ENCODE measurements at places on chromosomes 12 and 14.

DNA sequence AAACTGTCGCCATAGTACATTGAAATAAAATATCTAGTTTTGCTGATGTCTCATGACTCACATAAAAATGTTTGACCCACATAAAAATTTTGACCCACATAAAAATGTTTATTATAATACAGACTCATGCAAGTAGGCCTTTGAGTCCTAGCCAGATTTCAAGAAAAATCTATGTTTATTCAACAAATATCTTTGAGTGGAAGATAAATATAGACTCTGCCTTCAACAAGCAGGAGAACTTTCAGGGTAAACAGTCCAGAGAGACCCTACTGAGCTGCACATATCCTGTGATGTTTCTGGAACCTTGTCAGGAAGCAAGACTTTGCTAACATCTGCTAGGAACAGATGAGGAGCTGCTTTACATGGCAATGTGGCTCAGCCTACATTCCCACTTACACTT, 283.1 kb downstream of the MDGA2 start:
- DNase-seq, result no peak

GRCh38 chr12:19588951-19589350, 149.7 kb downstream of the AEBP2 start:
- DNase-seq, result no peak

DNA sequence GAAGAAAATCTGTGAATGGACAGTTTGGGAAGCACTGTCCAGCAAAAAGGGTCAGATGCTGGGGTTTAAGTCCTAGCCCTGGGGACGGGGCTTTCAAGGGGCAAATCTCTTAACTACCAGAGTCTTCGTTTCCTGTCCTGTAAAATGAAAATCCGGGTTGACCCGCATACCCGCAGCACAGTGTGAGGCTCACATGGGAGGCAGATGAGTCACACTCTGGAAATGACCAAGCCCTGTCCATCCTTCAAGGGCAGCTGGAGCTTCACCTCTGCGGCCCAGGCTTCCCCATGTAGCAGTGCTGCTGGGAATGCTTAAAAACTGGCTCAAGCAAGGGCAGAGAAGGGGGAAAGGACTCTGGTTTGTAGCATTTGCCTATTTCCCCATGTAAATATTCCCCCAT, 19.0 kb downstream of the FAM181A start:
- DNase-seq, result no peak

- DNase-seq, result no peak
Observed at GRCh38 chr14:71804992-71805391, 127.2 kb upstream of the RGS6 start.

DNA sequence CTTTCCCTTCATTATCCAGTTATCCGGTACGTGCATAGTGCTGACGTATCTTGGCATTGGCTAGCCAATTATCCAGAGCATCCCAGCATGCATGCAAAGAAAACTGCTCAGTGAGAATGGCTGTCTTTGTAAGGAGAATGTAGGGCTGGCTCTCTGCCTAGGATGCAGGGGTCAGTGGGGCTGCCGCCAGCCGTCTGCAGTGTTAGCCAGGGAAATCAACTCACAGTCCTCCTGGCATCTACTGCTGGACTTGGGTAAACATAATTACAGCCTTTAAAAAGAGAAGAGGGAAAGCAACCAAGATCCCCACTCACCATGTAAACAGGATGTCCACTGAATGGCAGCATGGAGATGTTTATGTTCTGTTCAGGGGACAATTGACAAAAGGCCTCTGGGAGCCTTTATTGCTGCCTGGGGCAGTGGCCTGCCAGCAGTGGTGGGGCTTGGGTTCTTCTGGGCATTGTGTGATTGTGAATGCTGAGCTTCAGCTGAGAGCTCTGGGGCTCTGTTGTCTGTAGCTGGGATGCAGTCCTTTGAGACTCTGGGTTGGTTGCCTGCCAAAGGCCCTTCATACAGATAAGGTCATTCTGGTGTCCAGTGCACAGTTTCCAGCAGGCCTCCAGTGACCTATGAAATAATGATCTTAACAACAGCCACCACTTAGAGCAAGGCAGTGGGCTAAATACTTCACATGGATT, 121.8 kb downstream of the TBC1D30 start:
- no peak for DNase-seq

- no peak for DNase-seq
Observed at GRCh38 chr12:28966046-28966780, 182.9 kb upstream of the FAR2 start.

DNA sequence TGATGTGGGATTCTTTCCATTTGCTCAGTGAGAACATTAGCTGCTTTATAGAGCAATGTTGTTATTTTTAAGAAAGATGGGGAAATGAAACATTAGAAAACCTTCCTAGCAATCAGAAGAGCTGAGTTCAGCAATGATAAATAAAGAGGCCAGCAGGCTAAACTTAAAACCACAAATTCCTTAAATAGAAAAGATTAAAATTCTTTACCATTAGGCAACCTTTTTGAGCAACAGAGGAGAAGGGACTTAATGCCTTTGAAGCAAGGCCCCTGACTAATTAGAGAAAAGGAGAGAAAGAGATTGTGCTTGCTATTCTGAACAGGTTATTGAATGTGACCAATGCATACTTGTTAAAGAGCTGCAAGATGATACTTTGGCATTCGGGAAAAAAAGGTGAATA, 160.8 kb upstream of the LMO3 start:
- DNase-seq, result no peak

DNA sequence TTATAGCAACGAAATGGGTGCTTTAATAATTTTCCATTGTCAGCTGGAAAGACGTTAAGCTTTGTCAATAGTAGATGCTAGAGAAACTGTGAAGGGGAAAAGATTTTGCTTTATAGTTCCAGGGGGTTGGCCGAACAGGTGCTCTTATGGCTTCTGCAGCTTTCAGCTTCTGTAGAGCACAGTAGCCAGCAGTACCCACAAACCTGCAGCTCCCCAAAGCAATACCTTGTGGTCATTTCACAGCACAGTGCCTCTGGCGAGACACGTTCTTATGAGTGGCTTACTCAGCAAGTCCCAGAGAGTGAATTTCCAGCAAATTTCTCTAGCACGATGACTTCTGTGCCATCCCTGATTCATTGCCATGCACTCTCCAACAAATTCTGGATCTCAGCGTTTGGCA, 416.3 kb upstream of the ATP2B1 start:
- no peak for DNase-seq

DNA sequence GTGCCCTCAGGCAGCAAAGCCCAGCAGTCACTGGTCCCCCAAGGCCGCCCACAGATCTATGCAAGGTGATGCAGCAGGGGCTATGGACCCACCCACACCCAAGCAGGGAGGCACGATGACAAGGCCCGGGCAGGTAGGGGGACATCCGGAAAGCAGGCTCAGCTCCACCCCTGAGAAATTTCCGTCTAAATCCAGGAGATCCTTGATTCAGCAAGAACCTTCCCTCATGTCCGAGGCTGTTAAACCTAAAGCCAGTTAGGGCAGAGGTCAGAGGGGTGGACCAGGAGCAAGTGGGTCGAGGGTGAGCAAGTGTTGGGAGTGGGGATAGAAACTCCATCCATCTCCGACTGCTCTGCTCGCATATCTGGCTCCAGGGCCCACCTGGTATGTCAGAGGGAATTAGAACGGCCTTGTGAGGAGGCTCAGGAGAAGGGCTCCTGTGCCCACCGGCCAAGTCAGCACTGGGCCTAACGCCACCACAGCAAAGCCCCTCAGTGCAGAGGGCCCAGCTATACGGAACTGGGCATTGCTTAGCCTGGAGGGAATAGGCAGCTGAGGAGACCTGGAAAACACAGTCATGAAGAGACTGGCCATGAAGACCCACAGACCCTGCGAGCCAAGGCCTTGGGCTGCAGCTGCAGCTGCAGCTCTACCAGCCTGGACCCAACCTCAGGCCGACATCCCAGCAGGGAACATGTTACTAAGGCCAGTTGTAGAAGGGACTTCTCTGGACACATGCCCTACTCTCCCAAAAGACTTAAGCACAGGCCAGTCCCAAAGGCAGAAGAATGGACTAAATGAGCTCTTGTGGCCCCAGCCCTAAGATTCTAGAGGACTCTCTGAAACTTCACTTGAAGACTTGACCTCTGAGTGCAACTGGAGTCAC, 34.3 kb downstream of the DAD1 start:
- DNase-seq, result no peak

DNA sequence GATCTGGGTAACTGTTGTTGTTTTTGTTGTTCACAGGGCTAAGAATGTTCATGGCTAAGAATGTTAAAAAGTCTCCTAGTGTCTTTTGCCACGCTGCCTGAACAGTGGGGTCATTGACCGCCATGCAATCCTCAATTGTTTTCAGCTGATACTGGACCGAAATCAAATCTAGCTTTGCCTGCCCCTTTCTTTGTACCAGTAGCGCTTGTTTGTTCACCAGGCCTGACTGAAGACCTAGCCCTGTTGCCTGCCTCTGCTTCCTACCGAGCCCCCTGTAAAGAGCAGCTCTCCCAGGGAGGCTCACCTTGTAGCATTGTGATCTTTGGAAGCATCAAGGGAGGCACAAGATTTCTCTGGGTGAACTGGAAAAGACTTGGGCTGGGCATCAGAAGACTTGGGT, 6.7 kb downstream of the PSEN1 start:
- no peak for DNase-seq

DNA sequence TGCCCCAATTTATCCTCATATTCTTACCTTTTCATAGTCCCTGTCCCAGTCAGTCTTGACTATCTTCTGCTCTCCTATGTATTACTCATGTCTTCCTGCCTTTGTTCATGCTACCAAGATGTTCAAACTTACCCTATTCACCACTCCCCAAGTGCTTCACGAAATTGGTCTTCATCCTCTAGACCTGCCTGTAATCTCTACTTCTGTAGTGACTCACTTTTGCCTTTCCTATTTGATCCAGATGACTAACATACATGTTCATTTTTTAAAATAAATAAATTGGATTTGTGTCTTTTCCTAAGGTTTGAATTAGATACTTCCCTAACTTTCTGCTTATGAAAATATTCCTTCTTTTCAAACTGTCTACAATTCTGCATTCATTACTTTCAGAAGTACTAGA, 107.7 kb upstream of the PPM1H start:
- no peak for DNase-seq

GRCh38 chr14:96847451-96847850, 50.3 kb downstream of the VRK1 start:
- DNase-seq, result no peak

Measured in stimulated activated naive CD4-positive, alpha-beta T cell treated with Interleukin-2 at 50 U/mL for 16 hours (primary cell).